ENCODE measurements at places on chromosomes 13 and 19.

DNA sequence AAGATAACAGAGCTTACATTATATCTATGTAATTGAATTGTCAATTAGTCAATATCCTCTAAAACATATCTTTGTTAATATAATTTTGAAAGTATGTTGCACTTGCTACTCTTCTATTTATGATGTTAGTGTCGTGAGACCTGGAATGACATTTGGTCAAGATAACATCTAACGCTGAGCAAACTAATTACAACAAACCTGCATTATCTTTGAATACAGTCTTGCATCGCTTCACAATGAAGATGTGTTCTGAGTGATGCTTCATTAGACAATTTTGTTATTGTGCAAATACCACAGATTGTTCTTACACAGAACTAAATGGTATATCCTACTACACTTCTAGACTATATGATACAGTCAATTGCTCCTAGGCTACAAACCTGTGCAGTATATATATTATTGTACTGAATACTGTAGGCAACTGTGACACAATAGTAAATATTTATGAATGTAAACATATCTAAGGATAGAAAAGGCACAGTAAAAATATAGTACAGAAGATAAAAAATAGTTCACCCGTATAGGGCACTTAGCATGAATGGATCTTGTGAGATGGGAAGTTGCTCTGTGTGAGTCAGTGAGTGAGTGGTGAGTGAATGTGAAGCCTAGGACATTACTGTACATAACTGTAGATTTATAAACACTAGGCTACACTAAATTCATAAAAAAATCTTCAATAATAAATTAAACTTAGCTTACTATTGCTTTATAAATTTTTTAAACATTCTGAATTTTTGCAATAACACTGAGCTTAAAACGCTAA, 1773.8 kb downstream of the PCDH9 start:
- DNase-seq = no peak

DNA sequence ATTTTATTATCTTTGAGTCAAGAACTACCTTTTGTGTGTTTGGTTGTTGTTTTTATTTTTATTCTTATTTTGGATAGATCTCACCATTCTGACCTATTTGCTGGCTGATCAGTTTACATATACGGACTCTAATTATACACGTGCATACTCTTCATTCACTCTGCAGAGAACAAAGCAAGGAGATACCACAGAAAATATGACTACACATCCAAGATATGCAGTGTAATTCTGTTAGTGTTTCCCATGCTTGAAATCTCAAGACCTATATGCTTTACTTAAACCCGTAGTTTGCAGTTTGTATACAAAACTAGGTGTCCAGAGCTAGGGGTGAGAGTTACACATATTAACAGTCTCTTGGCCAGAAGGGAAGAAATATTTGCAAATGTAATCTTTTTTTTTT, 205.5 kb downstream of the DCLK1 start:
- no peak for DNase-seq

- DNase-seq = no peak
Measured at GRCh38 chr13:24650161-24650560, 30.0 kb upstream of the ATP12A start.

DNA sequence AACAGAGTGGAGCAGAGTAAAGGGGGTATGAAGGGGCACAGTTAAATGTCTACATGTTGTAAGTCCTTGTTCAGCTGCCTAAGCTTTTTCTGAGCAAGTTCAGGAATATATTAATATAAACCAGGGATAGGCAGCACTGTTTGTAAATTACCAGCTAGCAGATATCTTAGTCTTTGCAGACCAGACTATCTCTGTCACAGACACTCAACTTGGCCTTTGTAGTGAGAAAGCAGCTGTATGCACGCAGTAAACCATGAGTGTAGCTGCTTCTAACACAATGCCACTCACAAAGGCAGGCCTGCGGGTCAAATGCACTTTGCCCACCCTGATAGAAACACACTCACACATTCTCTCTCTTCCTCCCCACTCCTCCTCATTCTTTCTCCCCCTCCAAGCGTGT, 1016.9 kb downstream of the UQCRFS1 start:
- no peak for DNase-seq

GRCh38 chr19:28737021-28737895, 475.7 kb downstream of the UQCRFS1 start:
- DNase-seq = peak; percentile 30

All from NCI-H1436 (cell line).